Stimulated activated CD4-positive, alpha-beta T cell treated with anti-CD3 and anti-CD28 coated beads, Interleukin-2, amount 100 ng/mL, for 48 hours (primary cell): ENCODE measurements at places on chromosomes 7 and 10.
A peak's percentile ranks its signal among the peaks of the same experiment; 100 is the strongest.

DNA sequence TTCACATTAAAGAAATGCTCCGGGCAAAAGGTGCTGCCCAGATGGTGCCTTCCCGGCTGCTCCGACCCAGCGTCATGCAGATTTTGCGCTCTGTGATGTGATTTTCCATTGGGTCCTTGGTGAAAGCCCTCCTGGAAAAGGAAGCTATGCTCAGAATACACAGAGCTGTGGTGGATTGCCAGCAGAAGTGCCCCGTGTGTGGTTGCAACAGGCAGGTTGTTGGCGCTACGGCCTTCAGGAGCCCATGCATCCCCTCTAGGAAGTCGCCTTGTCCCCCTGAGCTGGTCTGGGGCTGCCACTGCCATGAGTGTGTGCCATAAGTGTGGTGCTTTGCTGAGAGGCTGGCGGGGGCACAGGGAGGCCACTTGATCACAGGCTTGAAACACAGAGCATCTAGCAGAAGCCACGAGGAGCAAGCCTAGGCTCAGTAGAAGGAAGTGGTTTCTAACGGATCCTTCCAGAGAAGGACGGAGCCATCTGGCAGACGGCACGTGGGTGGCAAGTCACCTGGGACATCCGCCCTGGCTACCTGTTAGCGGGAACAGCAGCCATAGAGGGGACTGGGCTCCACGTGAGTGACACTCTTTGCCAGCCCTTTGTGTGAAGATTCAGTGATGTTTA lies 210.9 kb downstream of the CUX1 start:
- DNase-seq = peak; percentile 4

- no peak for DNase-seq
These were observed 55.4 kb upstream of the KIF5B start for GRCh38 chr10:32111585-32111984.

DNA sequence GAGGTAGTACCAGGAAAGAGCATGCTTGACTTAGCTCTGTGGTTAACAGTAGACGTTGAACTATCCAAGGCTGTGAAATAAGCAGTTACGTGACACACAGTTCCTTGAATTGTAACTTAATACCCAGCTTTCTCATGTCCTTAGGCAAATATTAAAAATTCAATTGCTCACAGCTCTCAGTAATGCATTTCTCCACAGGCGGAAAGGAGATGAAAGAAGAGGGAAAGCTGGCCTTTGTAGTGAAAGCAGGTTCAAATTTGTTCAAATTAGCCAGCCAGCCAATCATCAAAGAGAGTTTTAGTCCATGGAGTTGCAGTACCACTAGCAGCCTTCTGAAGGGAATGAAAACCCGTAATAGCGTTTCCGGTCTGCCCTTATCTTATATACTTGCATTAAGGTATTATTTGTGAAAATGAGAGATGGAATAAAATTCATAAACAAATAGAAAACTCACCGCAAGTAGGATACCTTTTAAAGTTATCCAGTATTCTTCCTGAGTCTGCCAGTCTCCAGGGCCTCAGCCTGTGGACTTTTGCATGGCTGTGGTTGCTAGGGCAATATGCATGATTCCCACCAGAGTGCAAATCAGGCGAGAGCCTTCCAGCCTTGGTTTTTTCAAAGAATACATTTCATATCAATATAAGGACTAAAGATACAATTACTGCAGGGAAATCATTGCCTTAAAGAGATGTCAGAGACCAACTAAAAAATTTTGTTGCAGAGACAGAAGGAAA lies 795.5 kb downstream of the TNS3 start:
- no peak for DNase-seq

GRCh38 chr7:155228459-155228845 lies 69.2 kb upstream of the INSIG1 start:
- DNase-seq = no peak

GRCh38 chr7:37657816-37658215 lies 25.8 kb upstream of the GPR141 start:
- DNase-seq = no peak

GRCh38 chr7:82566752-82567151 lies 123.2 kb upstream of the CACNA2D1 start:
- DNase-seq = no peak

DNA sequence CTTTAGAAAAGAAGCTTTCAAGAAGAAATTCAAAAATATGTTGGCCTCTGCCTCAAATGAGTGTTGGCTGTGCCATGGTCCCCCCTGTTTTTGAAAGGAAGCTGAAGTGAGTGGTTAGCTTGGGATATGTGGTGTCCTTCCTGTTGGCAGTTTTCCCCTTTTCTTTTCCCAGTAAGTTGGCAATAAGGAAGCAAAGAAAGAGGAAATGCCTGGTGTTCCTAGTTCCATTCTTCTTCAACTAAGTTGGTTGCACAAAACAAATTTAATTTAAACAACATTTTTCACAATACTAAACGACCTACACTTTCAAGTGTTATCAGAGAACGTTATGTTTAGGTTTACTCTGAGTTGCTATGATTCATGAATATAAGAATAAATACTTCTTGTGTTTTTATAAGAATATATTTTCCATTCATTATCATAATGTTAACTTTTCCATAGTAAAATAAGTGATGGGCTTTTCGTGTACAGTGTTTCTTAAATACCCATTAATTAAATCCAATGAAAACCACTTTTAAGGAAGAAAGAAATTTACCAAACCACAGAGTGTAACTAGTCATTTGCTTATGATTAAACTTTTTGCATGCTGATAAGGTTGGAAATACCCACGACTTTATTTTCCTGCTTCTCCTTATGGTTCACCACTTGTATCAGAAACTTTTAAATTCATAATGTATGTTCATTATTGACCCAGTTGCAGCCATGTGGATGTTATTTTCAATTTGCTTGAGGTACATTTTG lies 7.7 kb downstream of the HDAC9 start:
- no peak for DNase-seq

DNA sequence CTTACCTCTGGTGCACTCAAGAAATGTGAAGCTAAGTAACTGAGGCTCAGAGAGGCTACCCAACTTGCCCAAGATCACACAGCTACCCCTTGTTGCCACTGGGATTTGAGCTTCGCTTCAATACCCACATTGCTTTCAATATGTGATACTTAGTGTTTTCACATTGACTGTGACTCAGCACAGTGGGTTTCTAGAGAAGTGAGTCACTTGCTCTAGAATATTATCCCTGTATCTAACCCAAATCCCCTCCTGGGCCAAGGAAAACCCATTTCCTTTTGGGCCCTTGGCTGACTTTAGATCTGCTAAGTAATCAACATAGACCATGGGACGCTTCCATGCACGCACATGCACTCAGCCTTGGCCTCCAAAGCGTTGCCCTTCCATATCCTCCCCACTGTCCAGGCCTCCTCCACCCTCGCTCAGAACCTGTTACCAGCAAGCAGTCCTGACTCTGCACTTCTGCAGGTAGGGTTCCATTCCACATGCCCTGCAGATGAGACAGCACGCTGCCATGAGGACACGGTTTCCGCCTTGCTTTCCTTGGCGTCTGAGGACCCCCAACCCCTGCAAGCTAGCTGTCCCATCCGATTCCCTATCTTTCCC lies 87.7 kb upstream of the CHST15 start:
- DNase-seq = no peak

GRCh38 chr7:43771573-43771972 lies 13.1 kb downstream of the BLVRA start:
- no peak for DNase-seq

- peak; percentile 60 for DNase-seq
These were observed 96.3 kb downstream of the DNAJB6 start for GRCh38 chr7:157432957-157433576.

GRCh38 chr7:128446306-128446705 lies 9.4 kb upstream of the HILPDA start:
- DNase-seq = no peak

DNA sequence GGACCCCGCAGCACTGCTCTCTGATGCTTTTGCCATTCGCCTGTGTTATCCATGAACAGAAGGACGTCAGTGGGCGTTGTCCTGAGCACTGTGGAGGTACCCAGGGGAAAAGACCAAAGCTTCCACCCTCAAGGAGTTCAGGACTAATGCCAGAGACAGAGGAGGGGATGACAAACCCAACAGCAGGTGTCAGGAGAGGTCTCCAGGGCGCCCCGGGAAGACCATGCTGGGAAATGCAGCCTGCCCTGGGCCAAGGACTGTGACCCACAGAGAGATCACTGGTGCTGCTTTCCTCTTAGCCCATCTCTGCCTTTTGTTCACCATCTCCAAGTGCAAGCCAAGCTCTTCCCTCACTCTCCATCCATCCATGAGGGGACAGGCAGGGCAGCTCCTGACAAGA lies 166.8 kb upstream of the PFKP start:
- DNase-seq = no peak

DNA sequence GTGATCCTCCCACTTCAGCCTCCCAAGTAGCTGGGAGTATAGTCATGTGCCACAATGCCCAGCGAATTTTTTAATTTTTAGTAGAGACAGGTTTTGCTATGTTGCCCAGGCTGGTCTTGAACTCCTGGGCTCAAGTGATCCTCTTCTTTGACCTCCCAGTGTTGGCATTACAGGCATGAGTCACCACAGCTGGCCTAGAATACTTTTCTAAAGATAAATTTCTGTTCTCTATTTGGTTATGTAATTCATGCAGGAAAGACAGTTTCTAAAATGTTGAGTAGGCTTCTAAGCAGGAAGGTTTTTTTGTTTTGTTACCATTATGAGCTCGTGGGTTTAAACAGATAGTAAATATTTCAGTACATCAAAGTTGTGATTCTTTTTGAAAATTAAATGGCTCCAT lies 5.0 kb downstream of the RBAK start:
- no peak for DNase-seq

- DNase-seq = no peak
These were observed 79.2 kb upstream of the KCTD7 start for GRCh38 chr7:66549466-66549865.

GRCh38 chr7:15685358-15686294 lies 857 bp downstream of the MEOX2 start:
- no peak for DNase-seq

DNA sequence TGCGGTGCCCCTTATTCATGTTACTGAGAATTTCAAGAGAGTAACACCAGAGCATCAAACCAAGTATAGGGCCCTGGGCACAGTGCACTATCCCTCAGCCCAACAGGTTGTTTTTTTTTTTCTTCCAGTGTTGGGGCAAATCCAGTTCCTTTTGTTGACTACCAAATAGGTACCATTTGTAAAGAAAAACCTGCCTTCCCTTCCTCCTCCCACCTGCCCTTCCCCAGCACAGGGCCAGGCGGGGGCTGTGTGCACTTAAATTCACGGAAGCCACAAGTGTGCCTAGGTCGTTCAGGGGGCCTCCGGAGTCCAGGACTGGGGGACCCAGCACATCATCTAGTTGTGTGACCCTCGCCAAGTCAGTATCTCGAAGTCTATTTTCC lies 595 bp upstream of the SFXN4 start:
- no peak for DNase-seq

DNA sequence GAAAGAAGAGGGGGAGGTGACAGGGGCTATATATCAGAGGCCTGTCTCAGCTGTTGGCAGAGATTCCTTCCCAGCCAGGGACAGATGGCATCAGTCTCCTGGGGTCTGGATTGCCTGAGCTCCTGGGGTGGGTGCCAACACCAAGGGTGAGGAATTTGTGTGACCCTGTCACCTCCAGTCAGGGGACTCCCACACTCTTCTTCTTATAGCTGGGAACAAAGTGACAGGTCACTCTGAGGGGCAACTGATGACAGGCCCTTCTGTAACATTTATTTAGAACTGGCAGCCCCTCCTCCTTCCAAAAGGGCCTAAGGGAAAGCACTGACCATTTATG lies 53.7 kb upstream of the DUSP5 start:
- DNase-seq = no peak

GRCh38 chr7:78090616-78091015 lies 292.0 kb downstream of the PHTF2 start:
- no peak for DNase-seq

GRCh38 chr10:102870221-102870620 lies 951 bp downstream of the AS3MT start:
- DNase-seq = no peak

GRCh38 chr7:3304131-3304530 lies 3.1 kb downstream of the SDK1 start:
- DNase-seq = no peak

DNA sequence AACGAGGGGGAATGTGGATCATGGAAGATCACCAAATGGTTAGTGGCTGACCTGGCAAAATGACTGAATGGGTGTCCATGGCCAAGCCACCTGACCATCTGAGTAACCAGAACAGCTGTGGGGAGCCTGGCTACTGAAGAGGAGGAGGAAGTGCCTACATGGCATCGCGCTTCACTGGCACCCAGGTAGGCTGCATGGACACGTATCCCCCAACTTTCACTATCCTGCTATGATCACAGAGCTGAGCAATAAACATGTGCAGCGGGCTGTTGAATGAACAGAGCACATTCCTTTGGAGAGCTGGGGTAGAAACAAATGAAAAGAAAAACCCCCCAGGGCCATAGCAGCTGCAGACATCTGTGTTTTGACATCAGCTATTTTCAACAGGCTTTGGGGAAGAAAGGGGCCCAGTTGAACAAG lies 6.5 kb downstream of the AKR1B1 start:
- no peak for DNase-seq

DNA sequence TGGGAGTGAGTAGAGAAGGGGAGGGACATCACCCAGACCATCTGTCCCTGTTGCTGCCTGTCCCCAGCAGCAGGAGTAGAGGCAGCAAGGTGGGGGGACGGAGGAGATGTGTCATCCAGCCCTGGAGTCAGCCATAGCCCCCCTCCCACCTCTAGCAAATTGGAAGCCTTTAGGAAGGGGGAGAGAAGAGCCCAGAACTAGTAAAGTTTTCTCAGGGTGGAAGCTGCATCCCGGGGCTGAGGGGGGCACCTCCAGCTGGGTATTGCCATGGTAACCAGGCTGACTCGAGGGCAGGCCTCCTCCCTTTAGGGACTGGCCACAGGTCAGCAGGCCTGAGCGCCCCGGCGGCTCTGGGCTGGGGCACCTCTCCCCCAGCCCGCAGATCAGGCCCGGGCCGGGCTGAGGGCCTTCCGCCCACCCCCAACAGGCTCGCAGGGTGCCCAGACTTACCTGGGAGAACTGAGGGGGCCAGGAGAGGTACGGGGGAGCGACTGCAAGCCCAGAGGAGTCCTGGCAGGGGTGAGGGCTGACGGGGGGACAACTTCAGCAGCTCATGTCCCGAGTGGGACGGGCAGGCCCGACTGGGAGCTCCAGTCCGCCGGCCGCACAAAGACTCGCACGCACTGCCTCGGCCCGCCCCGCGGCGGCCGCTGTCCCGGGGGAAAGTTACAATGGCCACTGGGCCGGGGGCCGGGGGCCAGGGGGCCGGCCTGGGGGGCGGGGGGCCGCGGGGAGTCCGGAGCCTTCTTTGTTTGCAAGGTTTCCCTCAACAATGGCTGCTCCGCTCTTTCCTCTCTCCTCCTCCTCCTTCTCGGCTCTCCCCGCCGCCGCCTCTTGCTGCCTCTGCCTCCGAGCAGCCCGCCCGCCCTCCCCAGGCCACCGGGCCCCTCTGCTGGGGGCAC lies 6.0 kb downstream of the LDB1 start:
- no peak for DNase-seq

GRCh38 chr7:26699766-26700165 lies 164.6 kb downstream of the SKAP2 start:
- DNase-seq = no peak

- no peak for DNase-seq
These were observed 520.0 kb downstream of the PARD3 start for GRCh38 chr10:34295142-34295548.
